ENCODE measurements at places on chromosomes 7 and 10. TPM values are rescaled to one million over a fixed set of nuclear protein-coding genes. Genes with fewer than 3 reads are reported as not detected.

The SPDYE6 gene
- total RNA-seq: not detected

The ASB10 gene
- not detected for total RNA-seq

The ZNF117 gene
- 14.4 TPM for total RNA-seq

The FGFR2 gene
- total RNA-seq: 0.19 TPM

The PDZD7 gene
- total RNA-seq: 3.1 TPM

The LIPJ gene
- total RNA-seq: not detected

The PLAU gene
- 53.0 TPM for total RNA-seq

The ZPBP gene
- total RNA-seq: not detected

The ANLN gene
- 118 TPM for total RNA-seq

The MBLAC1 gene
- 4.2 TPM for total RNA-seq

Measured in regular cardiac myocyte (primary cell).